Mesenteric fat pad (tissue), 1 donor: ENCODE measurements at places on chromosomes 11 and 22. TPM values are rescaled to one million over a fixed set of nuclear protein-coding genes. Genes with fewer than 3 reads are reported as not detected.
A peak's percentile ranks its signal among the peaks of the same experiment; 100 is the strongest.

Gene SPI1
- 74.7 TPM for total RNA-seq

Gene C11orf16
- not detected for total RNA-seq

Gene FZD4
- 295 TPM for total RNA-seq

Gene MS4A7
- 188 TPM for total RNA-seq

Gene SAC3D1
- total RNA-seq, result 12.3 TPM

Gene EHF
- 0.22 TPM for total RNA-seq

Gene CNTF
- total RNA-seq, result 2.2 TPM

Gene SESN3
- total RNA-seq, result 19.5 TPM

Gene GPHA2
- not detected for total RNA-seq

DNA sequence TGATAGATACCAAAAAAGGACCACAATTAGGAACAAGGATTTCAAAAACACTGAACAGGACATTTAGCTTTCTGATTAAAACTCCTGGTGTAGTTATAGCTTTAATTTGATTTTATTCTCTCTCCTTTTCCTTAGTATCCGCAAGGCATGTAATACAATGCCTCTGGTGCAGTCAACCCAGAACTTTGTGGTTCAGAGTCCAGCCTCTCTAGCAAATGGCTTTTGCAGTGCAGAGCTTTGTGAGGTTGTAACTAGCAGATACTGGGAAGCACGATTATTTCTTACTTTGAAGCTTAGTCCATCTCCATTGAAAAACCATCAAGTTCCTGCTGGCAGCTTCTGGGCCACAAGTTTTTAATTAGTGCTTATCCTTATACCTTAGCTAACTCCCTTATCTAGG is 79.8 kb downstream of the GRIA4 start:
- DNase-seq, result no peak

GRCh38 chr11:93822359-93822758 is 28.1 kb downstream of the VSTM5 start:
- no peak for DNase-seq

- no peak for DNase-seq
Measured at GRCh38 chr11:17634776-17635550, 84.4 kb upstream of the MYOD1 start.

- DNase-seq, result no peak
Measured at GRCh38 chr11:120034176-120034875, 103.6 kb downstream of the TRIM29 start.

- DNase-seq, result no peak
Measured at GRCh38 chr11:34273099-34273498, 84.7 kb downstream of the ABTB2 start.

GRCh38 chr11:18330921-18331320 is 8.6 kb downstream of the GTF2H1 start:
- no peak for DNase-seq

DNA sequence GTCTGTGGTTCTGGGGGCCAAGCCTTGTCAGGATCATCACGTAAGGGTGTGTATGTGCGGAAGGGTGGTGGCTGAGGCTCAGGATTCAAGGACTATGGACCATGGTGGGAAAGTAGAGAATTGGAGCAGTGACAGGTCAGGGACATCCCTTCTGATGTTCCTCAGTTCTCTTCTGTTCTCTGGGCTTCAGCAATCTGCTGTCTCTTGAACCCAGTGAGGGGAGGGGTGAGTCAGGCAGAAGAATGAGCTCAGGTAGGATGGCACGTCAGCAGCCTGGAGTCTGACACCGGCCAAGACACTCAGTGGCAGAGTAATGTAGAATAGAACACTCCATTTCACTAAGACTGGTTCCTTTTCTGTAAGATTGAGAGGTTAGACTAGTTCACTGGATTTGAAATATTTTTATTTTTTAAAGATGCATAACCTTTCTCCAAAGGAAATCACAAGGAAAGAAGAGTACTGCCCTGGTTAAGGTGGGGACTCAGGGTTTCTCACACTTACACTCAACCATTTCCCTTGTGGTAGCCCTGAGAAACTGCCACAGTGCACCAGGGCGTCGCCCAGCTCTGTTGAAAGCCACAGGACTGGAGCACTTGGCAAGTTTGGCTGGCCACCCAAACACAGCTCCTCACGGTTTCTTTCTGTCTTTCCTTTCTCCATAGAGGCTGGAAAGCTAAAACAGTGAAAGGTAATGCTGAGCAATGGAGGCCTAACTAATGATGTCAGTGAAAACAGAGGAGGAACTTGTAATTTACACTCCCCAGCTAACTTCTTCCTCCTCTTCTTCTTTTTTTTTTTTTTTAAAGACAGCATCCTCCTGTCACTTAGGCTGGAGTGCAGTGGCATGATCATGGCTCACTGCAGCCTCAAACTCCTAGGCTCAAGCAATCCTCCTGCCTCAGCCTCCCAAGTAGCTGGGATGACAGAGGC is 23.1 kb upstream of the MICAL2 start:
- DNase-seq, result no peak

DNA sequence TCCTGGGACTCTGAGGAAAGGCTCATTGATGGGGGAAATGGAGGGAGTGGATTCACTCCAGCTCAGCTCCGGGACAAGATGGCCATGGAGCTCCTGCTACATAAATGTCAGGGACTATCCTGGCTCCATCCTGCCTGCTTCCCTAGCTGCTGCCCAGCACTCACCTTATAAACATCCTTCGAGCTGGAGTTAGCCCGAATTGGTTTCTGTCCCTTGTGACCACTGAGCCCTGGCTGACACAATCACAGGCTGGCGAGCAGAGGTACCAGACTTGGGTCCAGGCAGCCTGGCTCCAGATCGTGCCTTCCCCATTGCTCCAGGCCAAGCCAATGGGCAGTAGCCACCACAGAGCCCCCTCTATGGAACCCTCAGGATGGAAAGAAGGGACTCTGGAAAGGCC is 77.6 kb downstream of the FDX1 start:
- DNase-seq, result no peak

GRCh38 chr11:58637371-58637770 is 14.9 kb downstream of the CNTF start:
- no peak for DNase-seq

DNA sequence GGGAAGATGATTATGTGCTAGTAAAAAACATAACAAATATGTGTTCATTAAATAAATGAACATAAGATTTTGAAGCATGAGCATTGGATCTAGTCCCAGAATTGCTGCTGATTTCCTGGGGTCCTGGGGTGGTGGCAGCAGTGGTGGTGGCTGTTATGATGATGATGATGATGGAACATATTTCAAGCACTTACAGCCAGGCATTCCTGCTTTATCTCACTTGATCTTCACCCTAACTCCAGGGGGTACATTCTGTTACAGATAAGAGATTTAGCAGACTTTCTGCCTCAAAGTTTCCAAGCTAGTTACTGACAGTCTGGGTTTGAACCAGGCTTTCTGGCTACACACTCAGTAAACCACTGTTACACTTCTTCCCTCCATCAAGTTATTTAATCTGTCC is 5.2 kb downstream of the TRAPPC4 start:
- no peak for DNase-seq

GRCh38 chr11:20050551-20051333 is 109.5 kb downstream of the DBX1 start:
- DNase-seq, result no peak

DNA sequence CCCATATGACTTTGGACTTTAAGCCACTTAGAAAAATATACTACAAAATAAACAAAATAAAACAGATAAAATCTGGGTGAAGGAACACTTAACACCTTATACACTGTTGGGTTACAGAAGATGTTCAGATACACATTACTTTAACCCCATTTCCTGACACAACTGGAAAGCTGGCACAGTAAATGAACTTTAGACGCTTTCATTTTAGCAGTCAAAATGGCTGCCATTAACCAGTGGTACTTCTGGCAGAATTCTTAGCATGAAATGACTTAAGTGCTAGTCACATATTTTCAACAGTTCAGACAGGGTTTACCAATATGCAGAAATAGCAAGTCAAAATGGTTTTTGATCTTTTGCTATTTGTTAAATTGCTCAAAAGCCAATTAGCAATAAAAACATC is 37.9 kb downstream of the PIK3C2A start:
- no peak for DNase-seq

DNA sequence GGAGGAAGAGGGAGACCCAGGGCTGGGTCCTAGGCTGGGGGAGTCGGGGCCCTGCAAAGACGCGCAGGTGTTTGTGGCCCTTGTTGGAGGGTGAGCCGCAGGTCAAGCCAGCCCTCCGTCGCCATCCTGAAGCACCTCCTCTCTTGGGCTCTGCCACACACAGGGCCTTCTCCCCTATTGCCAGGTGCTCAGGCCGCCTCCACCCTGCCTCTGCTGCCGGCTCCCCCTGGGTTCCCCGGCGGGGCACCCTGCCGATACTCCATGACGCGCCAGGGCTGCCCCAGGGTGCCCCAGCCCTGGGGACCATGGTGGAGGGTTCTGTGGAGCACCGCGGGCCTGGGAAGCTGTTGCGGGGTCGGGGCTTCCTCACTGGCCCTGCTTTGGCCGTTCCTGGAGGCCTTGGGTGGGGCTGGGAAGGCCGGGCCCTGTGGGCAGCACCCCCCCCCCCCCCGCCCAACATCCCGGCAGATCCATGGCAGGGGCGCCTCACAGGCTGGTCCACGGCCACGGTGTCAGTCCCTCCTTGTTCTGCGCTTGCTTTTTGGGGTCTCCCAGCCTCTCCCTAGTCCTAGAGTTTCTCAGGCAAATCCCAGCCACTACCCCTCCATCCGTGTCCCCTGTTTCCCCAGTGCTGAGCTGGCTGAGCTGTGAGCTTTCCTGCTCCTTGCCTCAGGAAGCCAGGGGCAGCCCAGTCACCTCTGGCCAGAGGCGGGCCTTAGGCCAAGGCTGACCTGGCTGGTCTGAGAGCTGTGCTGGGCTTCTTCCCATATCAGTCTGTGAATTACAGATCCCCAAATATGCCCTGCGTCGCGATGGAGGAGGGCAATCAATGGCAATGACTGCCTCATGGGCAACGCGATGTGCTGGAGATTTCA is 2.3 kb upstream of the ADORA2A start:
- DNase-seq, result no peak

GRCh38 chr11:23573429-23573828 is 713.2 kb upstream of the CCDC179 start:
- DNase-seq, result no peak

- DNase-seq, result no peak
Measured at GRCh38 chr11:2442589-2442988, 1.7 kb downstream of the TRPM5 start.

- no peak for DNase-seq
Measured at GRCh38 chr22:39278040-39278439, 33.3 kb upstream of the PDGFB start.

DNA sequence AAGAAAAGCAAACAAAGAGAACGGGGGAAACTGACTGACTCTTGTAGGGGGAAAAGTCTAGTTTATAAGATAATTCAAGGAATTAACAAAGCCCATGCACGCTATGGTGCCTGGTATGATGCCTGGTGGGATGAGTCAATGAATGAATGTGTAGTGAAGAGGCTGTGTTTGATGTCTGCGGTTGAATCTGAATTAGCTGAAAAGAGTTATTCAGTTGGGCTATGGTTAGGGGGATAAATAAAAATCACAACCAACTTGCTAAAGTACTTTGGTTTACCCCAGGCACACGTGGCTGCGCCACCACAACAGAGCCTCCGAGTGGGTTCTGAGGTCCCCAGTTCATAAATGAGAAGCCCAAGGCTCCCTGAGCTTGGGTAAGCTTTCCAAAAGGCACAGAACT is 369.3 kb upstream of the SYN3 start:
- no peak for DNase-seq

GRCh38 chr11:118911880-118912741 is 13.6 kb downstream of the BCL9L start:
- no peak for DNase-seq

DNA sequence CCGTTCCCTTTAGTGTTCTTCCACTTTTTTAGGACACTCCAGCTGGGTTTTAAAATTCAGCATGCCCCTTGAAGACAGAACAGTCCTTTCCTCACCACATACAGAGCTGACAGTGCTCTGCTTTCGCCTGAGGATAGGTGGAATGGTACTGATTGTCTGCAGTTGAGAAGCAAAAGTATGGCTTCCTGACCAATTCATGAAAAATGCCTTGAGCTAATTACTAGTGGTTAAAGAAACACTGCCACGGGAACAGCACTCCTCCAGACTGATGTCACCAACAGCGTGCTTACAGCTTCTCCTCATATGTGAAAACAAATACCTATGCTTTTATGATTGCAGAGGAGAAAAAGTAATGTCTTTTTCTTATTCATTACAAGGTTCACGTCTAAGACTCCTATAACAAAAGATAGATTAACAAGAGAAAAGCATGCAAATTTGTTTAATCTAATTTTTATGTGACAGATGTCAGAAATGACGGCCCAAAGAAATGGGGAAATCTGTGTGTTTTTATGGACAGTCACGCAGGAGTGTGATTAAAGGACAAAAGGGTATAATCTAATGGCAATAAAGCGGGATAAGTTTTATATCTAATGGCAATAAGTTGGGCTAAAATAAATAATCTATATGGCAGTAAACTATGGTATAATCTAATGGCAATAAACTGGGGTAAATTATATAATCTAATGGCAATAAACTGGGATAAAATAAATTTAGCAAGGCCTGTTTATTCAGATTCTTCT is 123.4 kb upstream of the ARHGAP42 start:
- no peak for DNase-seq

GRCh38 chr11:12520054-12520453 is 142.7 kb downstream of the PARVA start:
- DNase-seq, result no peak

DNA sequence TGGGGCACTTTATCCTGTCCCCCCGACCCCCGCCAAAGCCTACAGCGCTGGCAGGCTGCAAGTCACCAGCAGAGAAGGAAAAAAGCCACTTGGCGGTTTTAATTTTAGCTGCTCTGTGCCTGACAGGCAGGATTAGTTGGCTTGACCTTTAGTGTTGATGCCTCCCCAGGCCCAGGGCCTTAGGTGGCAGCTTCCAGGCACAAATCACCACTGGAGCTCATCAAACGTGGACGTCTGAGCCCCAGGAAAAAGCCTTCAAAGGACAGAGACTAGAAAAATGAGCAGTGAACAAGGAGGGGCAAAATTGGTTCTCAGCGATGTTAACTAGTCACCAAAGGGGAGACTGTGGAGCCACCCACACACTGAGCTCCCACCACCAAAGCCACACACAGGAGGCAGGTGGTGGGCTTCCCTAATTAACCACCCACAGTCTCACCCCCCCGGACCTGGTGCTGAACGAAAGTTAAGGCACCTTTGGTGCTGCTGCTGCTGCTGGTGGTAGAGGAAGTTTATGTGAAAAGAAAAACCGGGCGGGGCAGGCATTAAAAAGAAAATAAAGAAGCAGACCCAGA is 4.4 kb upstream of the PYGM start:
- peak; percentile 60 for DNase-seq

- no peak for DNase-seq
Measured at GRCh38 chr22:23754980-23755636, 883 bp upstream of the VPREB3 start.

DNA sequence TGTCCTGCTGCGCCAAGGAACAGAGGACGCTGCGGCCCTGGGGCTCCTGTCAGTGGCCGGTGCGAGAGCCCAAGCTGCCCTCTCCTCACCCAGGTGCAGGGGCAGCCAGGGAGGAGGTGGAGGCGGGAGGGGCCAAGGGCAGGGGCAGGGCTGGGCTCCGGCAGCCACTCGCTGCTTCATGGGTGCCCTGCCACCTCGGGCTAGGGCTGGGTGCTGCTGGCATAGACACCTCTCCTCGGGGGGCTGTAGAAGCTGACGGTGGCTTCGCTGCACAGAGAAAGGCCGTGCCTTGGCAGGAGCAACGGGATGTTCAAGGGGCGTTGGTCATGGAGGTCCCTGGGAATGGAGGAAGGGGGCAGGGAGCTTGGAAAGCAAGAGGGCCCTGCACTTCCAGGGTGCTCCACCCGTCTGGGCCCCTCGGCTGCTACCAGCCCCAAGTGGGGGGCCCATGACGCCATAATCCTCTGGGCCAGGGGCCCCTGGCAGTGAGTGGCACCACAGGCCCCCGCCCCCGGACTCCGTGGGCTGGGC is 1.6 kb upstream of the TBX1 start:
- no peak for DNase-seq
